NCI-H1105 (cell line): ENCODE measurements at places on chromosomes 6 and 20.

GRCh38 chr6:41939176-41939847, 2.3 kb downstream of the CCND3 start:
- no peak for DNase-seq

GRCh38 chr6:56842686-56843475, 112.0 kb upstream of the BEND6 start:
- peak; percentile 42 for DNase-seq

DNA sequence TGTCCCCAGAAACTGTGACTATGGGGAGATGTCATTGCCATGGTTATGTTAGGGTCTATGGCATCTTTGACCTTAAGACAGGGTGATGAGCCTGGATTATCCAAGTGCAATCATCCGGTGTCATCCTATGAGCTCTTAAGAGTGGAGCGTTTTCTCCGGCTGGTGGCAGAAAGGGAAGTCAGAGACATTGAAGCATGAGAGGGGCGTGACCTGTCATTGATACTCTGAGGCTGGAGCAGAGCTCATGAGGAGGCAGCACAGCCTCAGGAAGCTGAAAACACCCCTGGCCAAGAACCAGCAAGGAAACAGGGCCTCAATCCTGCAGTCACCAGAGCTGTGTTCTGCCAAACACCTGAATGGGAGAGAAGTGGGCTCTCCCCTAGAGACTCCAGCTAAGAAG, 59.6 kb downstream of the ANKRD60 start:
- DNase-seq = no peak

GRCh38 chr6:82080767-82081166, 166.8 kb downstream of the IBTK start:
- DNase-seq = no peak

DNA sequence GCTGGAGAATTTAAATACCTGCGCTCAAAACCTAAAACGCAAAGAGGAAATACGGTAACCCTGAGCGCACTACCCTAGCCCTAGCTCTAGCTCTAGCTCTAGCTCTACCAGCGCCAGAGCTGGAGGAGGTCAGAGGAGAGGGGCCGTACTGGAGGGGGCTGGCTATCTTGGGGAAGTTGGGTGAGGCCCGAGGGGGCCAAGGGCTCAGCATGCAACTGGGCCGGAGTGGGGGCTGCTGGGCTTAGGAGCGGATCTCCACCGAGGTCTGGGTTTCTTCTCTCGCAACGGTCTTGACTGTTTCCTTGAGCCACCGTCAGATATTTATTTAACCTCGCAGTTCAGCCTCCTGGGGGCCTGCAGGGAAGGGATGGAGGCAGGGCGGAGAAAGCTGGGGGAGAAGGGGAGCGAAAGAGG, 91.0 kb downstream of the NCR2 start:
- DNase-seq = no peak

DNA sequence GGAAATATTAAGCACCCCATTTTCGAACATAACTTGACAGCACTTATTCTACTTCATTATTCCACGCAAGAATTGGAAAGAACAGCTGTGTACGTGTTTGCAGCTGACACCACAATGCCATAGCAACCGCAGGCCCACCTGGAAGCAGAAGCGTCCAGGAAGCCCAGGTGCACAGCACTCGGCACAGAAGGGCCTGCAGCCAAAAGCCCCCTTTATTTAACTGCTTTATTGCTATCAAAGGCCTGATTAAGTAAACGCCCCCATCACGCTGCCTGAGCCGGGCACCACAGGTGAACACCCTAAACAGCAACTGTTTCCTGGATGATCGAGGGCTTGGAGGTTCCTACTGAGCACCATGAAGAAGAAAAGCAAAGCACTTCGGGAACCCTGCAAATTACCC, 6.3 kb downstream of the TAF4 start:
- DNase-seq = peak; percentile 9

DNA sequence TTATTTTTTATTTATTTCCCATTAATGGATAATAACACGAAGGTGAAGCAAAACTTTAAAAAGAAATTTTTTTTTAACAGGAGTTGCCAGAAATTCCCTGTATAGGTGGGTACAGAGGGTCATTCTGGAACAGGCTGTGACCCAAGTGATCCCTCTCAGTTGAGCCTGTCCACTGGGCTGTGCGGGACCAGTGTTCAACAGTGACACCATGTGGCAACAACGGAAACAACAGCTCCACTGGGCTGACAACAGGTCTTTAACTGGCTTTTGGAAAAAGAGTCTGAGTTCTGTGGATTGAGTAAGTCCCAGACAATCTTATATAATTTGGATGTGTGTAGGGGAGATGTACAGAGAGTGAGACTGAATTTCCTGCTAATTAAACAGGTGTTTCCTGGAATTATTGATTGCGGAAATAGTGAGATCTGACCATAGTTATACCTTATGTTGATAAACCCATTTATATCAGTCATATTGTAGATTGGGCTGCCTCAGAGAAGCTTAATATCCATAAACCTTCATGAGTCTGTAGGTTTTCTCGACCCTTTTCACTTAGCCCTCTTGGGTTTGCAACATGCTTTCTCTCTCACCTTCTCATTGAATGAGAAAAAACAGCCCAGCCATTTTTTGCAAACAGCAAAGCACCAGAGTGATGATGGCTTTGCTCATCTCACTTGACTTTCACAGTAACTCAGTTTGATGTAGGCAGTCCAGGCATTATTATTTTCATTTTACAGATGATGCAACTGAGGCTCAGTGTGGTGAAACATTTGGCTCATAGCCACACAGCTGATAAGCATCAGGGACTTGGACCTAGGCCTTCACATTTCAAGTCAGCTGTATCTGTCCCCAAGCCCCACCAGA, 17.5 kb downstream of the KIAA1755 start:
- no peak for DNase-seq

DNA sequence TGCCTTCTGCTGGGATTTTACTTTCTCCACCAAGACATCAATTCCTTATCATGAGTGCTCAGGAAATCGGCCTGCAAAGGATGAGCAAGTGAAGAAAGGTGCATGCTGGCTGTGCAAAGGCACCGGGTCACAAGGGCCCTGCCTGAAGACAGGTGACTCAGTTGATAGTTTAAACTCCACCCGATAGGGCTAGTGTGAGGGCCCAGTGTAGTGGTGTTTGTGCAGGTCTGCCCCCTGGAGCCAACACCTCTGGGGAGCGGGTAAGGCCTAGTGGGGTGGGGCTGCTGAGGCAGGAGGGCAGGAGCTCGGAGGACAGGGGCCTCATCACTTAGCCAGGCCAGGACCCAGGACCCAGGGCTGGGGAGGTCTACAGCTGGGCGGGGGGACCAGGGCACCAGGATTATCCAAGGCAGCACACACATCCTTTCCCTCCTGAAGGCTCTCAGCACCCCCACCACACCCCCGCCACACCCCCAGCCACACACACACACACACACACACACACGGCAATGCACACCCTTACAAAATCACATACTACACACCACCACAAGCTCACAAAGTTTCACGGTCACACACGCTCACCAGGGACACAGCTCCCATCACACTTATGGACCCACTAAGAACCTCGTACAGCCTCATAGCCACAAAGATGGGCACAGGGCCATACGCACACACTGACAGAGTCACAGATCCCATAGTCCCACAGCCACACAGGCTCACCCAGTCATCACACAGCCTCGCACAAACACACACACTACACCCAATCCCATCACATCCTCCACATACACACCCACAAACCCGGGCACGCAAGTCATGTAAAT, 75.4 kb downstream of the GRM4 start:
- no peak for DNase-seq

GRCh38 chr6:11416936-11417576, 120.5 kb upstream of the TMEM170B start:
- DNase-seq = no peak

- DNase-seq = no peak
Observed at GRCh38 chr6:147509891-147510290, 1.4 kb downstream of the SAMD5 start.

GRCh38 chr6:30830438-30830837, 53.9 kb upstream of the DDR1 start:
- no peak for DNase-seq

- no peak for DNase-seq
Observed at GRCh38 chr6:134774201-134774638, 175.7 kb downstream of the ALDH8A1 start.

DNA sequence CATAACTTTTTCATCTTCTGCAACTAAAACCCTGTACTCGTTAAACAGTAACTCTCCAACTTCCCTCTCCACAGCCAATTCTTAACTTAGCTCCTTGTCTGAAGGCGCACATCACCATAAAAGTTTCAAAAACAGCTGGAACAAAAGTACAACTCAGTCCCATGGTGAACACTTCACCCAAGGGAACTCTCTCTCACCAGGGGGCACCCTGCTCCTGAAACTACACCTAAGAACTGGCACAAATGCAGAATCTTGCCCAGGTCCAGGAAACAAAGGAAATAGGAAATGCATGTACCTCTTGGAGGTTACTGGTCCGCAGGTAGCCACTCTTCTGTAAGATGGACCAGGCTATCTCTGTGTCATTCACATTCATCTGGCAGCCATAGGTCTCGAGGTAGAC, 6.6 kb downstream of the CDK5RAP1 start:
- no peak for DNase-seq

DNA sequence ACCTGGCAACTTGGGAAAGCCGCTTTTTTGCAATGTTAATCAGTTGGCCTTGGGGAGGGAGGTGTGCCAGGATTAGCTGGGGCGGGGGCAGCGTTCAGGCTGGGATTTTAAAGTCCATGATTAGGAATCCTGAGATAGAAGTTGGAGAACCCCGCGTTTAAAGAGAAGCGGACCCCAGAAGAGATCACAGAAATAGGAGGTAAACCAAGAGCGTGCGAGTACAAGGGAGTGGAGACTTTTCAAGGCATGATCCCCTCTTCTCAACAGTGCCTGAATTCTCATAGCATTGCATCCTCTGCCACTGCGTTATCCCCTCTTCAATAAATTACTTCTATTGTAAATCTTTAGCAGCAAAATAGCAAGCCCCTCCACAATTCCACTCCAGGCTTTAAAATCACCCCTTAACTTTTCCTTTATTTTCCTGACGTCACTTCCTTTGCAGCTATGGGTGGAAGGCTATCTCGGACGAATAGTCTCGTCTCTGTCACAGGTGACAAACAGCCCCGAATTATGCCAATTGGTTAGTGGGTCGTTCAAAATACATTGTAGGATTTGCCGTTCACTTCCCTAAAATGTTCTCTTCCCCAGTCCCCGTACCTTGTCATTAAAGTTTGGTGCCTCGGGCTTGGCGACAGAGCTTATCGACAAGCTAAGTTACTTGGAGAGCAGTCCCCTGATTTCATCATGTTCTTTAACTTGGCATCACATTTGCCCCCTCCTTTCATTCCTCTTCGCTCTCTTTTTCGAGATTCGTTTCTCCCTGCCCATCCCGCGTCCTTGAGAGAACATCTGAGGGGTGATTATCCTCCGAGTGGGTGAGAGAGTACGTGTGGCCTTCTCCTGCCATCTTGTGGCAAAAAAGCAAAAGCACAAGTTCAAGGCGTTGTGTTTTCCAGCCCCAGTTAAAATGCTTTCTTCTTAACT, 17.1 kb downstream of the OR2B2 start:
- peak; percentile 83 for DNase-seq

- DNase-seq = no peak
Observed at GRCh38 chr20:2010533-2010932, 16.7 kb upstream of the PDYN start.

DNA sequence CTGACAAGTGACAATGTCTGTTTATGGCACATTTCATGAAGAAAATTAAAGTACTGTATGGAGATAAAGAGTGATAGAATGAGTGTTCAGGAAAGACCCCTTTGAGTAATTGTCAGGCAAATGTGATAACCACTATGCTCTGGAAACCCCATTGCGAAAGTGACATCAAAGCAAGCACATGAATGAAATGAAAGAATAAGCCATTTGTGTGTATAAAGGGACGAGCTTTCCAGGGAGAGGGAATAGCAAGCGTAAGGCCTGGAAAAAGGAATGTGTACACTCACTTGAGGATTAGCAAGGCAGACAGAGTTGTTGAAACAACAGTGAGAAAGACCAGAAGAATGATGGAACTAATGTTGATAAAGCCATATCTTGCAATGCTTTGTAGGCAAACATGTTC, 490.0 kb downstream of the GRIK2 start:
- DNase-seq = no peak

DNA sequence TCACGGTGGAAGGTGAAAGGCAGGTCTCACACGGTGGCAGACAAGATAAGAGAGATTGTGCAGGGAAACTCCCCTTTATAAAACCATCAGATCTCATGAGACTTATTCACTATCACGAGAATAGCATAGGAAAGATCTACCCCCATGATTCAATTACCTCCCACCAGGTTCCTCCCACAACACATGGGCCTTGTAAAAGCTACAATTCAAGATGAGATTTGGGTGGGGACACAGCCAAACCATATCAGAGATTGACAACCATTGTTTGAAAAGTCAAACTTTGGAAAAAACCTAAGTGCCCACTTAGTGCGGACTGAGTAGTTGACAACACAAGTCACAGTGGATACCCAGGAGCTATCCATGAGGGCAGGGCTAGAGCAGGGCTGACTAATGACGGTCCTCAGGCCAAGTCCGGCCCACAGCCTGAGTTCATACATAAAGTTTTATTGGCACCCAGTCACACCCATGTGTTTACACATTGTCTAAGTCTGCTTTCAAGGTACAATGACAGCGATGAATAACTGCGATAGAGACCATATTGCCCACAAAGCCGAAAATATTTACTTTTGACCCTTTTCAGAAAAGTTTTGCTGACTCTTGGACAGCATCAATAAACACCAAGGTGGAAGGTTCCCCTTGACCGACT, 33.8 kb upstream of the PMEPA1 start:
- no peak for DNase-seq

DNA sequence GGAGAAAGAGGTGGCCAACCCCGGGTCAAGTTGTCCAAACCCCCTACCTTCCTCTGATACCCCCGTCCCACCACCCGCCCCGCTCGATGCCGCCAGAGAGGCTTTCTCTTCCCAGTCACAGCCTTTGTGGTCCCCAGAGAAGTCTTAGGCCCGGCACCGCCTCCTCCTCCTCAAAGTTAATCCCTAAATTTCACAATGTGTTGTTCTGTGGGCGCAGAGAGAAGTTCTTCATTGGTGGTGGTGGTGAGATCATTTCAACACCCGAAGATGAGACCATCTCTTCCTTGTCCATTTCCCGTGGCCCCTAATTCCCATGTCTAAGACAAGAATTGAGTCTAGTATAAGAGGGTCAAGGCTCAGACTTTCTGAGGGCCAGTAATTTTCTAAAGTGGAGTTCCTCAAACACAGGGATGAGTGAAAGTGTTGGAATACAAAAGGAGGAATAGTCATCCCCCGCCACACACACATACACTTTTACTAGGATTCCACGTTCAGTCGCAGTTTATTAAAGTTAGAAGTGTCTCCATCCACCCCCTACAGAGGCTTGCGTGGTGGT, 10.4 kb downstream of the TRIM31 start:
- DNase-seq = no peak

GRCh38 chr20:25178563-25179438, 16.7 kb upstream of the ENTPD6 start:
- DNase-seq = peak; percentile 46

- no peak for DNase-seq
Observed at GRCh38 chr6:104182811-104183210, 676.9 kb downstream of the HACE1 start.

DNA sequence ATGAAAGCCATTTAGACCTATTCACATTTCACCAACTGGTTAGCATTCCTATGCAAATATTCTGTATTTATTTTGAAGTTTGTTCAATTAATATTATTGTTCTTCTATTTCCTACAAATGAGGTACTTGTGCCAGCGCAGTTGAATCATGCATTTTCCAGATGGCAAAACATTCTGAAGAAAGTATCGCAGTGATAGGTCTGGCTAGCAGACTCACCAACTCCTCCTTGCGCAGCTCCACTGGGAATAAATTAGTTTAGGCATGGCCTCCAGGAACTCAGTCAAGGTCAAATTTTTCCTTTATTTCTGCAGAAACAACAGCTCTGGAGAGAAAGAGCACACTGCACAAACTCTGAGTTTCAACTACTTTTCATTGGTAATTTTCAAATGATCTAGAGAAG, 437.7 kb downstream of the COL12A1 start:
- no peak for DNase-seq
